ENCODE measurements at places on chromosomes 11 and 22.

- DNase-seq, result no peak
Observed at GRCh38 chr22:28094771-28095170, 175.7 kb upstream of the PITPNB start.

DNA sequence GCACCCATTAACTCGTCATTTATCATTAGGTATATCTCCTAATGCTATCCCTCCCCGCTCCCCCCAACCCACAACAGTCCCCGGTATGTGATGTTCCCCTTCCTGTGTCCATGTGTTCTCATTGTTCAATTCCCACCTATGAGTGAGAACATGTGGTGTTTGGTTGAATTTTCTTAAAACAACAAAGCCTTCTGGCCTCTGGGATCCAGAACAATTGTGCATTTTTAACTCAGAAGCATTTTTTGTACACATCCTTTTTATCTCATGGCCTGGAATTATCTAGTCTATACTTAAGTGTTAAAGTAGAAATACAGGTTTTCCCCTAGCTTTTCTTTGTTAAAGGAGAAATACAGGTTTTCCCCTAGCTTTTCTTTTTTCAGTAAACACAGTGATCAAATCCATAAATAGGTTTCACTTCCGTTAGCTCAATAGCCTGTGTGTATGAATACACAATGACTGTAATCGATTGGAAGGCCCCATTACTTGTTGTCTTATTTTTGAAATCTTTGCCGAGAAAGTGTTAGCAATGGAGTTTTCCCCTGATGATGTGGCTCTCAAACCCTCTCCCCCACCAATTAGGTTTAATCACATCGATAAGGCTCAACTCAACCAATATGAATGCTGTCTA, 125.6 kb upstream of the PITPNB start:
- no peak for DNase-seq

GRCh38 chr11:125078516-125079140, 15.5 kb downstream of the SLC37A2 start:
- DNase-seq, result no peak

DNA sequence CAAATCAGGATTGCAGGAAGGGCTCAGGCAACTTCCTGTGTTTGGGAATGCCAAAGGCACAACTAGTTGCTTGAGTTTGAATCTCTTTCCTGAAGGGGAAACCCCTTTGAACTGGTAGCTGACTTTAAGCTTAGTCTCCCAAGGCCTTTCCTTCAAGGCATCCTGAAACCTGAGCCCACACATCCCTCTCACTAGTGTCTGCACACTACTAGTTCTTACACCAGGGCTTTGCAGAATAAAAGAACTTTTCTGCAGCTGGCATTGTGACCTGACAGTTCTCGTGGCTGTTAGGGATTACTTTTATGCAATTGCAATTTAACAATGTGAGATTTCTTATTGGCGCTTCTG, 95.4 kb downstream of the EXT2 start:
- no peak for DNase-seq

DNA sequence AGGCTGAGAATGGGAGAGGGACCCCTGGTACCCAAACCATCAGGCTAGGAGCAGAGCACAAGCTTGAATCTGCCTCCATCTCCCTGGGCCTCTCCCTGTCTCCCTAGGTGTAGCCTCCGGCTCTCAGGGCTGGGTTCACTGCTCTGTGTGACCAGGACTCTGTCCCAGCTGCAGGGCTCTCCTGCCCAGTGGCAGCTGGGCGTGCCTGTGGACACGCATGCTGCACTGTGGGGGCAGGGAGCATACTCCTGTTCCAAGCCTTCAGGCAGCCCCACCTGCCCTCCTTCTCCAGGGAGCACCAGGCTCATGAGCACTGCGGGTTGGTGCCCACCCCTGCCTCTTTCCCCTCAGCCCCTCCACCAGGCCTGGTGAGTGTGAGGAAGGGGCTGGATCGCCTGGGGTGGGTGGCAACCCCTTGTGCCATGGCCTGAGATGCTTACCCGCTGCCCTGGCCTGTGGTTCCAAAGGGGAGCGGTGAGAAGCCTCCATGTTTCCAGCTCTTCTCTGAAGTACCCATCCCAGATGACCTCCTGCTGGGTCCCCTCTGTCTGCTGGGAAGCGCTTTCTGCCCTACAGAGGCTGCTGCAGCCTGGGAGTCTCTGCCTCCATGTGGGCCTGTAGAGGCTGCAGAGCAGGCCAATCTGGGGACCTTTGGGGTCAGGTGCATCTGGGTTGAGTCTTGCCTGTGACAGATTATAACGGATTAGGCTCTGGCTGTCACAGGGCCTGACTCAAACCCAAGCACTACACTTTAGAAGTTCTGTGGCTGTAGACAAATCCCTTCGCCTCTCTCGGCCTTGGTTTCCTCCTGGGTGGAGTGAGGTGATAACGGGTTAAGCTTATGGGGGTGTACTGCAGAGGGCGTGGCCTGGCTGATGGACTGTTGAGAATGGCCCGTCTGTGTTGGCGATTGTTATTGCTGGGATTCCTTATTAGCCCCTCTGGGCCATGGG, 43.7 kb downstream of the WNT11 start:
- DNase-seq, result no peak

DNA sequence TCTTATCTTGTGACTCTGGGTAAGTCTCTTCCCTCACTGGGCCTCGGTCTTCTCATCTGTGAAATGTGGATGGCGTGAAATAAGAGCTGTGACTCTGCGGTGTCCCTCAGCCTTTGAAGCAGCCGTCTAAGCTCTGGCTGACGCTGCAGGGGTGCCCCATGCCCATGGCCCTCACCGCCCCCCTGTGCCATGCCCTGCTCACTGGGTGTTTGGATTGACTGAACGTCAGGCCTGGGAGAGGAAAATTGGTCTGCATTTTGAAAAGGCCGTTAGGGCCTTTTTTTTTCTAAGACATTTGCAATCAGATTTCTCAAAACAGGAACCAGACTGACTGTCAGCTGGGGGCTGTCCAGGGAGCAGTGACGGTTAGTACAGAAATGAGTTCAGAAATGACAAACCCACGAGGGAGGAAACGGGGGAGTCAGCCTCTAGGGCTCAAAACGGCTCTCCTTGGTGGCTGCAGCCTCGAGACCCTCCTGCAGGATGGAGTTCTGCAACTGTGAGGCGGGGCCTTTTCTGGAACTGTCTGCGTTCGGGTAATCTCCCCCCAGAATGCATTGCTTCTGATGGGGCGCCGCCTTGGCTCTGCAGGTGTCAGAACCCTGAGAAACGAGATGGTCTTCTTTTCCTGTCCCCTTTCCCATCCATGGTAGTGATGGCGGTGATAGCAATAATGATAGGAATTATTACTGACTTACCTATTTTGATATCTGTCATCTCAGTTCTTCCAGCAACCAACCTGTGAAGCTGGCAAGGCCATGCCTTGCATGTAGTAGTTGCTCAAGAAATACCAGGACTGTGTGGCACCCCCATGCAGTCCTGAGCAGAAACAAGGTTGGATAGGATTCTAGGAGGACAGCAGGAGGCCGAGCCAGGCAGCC, 2.0 kb downstream of the GRK2 start:
- DNase-seq, result no peak

DNA sequence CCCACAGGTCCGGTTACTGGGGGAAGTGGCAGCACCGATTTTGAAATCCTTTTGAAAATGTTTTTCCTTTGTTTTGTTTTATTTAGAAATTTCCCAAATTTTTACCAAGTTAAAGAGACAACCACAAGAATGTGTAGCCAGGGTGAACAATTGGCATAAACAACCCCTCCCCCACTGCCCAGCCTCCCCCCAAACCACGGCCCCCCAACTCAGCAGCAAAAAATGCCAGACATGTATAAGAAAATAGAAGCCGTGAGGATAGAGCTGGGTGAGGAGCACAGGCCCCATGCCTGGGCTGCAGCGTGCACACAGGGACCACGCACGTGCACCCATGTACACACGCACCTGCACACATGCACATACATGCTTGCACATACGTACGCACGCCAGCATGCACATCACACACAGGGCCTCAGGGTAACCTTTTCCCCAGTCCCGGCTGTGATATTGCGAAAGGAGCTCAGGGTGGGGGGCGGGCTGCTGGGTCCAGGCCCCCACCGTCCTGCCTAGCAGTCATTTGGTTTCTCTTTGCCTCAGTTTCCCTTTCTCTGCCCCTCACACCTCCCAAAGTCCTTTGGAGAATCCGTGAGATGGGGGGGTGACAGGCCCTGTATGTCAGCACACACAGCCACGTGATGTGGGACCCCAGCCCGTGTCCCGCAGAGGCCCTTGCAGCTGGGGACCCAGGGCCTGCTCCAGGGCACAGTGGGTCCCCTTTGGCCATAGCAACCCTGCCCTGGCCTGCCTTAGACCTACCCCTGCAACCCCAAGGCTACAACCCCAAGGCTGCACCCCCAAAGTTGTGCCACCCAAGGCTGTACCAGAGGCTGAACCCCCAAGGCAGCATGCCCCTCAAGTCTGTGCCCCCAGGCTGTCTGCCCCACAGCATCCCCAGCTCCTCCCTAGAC, 42.9 kb downstream of the IGF2 start:
- DNase-seq, result no peak

DNA sequence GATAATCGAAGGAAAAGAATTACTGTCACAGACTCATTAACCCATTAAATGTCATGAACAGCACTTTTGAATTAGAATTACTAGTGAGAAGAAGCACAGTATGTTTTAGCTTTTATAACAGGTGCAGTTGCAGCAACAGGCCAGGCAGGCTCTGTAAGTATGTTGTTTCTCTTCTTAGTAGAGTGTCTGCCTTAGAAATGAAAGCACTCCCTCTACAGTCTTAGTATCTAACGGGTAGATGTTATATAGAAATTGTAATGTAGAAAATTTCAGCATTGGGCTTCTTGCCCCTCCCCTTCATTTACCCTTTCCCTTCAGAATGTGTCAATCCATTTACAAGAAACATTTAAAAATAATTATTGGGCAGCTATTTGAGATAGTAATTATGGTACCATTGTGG, 87.4 kb downstream of the HIPK3 start:
- DNase-seq, result no peak

DNA sequence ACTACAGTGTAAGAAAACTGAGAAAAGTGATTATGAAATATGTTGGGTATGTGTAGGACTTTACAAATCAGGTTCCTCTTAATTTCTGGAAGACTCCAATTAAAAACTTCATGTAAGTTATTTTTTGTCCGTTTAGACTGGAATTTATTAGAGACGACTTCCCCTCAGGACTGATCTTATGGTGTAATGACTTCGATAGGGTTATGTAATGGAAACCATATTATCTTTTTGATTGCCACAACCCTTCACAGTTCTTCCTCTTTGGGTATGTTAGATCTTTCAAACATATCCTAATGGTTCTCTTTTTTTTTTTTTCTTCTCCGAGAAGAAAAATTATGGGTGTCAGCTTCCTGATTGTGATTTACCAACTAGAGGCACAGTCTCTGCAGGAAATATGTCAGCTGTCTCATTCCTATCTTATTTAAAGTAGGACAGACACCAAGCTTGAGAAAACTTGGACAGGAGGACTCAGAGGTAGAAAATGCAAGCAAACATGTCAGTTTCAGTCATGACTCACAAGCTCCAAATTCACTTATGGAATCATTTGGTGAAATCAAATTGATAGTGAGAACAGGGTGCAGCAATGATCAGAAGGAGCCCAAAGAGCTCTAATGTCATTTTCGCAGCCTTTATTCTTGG, 11.1 kb upstream of the LDLRAD3 start:
- DNase-seq, result no peak

DNA sequence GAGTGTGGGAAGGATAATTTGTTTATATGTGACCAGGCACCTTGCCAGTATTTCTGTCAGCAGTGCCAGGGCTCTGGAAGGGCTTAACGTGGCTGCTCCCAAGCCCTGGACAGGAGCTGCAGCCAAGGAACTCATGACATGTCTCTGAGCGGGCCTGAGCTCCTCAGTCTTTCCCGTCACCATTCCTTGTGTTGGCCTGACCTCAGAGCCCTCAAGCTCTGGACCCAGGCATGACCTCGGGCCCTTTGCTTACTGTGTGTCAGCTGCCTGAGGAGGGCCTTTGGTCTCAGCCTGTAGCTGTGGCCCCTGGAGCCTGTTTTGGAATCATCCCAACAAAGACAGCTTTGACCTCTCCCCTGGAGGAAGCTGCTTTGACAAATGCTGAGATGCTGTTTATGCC, 264.1 kb upstream of the PLET1 start:
- DNase-seq, result no peak

DNA sequence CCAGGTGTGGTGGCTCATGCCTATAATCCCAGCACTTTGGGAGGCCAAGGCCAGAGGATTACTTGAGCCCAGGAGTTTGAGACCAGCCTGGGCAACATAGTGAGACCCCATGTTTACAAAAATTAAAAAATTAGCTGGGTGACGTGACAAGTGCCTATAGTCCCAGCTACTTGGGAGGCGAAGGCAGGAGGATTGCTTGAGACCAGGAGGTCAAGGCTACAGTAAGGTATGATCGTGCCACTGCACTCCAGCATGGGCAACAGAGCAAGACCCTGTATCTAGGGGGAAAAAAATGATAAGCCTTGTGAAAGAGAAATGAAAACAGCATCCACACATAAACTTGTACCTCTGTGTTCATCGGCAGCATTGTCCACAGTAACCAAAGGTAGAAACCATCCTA, 8.1 kb upstream of the CCND1 start:
- DNase-seq, result no peak

GRCh38 chr22:38567531-38568285, 2.3 kb downstream of the DMC1 start:
- DNase-seq, result no peak

DNA sequence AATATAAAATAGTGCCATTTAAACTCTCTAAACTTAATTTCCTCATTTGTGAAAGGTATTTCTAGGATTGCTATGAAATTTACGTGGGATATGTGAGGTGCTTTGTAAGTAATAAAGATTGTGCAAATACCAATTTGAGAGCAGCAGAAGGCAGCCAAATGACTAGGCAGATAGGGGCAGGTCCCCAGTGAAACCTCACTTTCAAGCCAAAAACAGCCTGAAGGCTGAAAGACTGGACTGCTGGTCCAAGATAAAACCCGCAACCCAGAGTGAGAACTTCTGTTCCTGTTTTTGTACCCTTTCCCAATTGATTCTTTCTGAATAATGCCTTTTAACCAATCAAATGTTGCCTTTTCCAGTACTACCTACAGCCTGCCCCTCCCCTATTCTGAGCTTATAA, 7.2 kb downstream of the DTX4 start:
- no peak for DNase-seq

- no peak for DNase-seq
Observed at GRCh38 chr22:47202819-47203553, 440.5 kb downstream of the TBC1D22A start.

DNA sequence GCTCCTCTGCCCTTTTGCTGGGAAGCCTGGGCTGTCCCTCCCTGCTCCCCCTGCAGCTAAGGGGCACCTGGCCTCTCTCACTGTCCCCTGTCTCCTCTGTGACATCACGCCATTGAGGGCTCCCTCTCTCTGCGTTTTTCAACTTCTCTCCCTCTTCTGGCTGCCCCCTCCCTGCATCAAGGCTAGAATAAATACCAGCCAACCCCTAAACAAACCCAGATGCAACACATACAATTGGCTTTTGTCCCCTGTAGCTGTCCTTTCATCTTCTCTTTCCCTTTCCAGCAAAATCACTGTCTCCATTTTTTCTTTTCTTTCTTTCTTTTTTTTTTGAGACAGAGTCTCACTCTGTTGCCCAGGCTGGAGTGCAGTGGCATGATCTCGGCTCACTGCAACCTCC, 3.3 kb upstream of the MIEF1 start:
- DNase-seq, result no peak
